ENCODE measurements at places on chromosomes 12 and 14.
A peak's percentile ranks its signal among the peaks of the same experiment; 100 is the strongest.

DNA sequence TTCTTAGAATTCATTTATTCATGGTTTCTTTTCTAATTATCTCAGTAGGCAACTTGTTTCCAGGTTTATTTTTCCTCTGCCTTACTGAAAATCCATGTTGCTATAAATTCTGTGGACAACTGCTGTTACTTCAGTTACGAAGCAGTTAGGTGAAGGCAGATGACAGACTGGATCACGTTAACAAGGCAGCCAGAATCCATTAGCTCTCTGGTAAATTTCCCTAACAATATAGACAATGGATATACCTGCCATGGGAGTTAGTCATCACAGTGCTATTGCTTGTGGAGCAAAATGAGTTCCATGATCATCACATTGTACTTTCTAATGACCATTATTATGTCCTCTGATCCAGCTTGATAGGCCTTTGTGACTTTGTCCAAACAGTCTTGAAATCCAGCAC is 291.5 kb downstream of the NELL2 start:
- DNase-seq: no peak

GRCh38 chr14:101221549-101222160 is 318.1 kb upstream of the RTL1 start:
- no peak for DNase-seq

GRCh38 chr12:89831310-89832095 is 122.9 kb upstream of the ATP2B1 start:
- no peak for DNase-seq

- no peak for DNase-seq
These were observed 308.8 kb upstream of the SYT1 start for GRCh38 chr12:78555802-78556201.

DNA sequence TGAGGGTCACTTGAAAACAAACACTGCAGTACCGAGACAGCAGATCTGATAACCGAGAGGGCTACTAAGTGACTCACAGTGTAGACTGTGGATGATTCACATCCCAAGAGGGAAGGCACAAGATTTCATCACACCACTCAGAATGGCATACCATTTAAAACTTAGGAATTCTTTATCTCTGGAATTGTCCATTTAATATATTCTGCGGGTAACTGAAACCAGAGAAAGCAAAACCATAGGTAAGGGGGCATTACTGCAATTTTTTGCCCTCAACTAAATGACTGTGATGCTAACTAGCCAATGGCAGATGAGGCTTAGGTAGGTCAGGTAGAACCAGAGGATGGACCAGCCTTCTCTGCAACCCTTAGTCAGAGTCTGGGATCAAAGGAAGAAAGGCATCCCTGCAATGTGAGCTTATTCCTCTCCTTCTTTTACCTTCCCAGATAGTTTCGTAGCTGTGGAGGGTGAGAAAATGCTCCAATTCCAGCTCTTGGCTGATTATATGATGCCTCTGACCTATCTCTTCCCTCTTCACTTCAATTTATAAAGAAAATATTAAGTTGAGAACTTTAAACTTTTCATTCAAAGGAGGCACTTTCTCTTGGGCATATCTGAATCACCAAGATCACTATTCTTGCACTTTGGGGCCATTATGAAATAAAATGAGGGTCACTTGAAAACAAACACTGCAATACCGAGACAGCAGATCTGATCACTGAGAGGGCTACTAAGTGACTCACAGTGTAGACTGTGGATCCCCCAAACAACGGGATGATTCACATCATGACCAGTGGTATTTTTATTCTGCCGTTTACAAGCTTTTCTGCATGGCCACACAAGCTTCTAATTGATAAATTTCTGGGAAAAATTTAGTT is 6.8 kb downstream of the ART4 start:
- no peak for DNase-seq

GRCh38 chr12:95548056-95548538 is 3.2 kb downstream of the USP44 start:
- no peak for DNase-seq

GRCh38 chr14:89652352-89652751 is 235.3 kb upstream of the FOXN3 start:
- no peak for DNase-seq

DNA sequence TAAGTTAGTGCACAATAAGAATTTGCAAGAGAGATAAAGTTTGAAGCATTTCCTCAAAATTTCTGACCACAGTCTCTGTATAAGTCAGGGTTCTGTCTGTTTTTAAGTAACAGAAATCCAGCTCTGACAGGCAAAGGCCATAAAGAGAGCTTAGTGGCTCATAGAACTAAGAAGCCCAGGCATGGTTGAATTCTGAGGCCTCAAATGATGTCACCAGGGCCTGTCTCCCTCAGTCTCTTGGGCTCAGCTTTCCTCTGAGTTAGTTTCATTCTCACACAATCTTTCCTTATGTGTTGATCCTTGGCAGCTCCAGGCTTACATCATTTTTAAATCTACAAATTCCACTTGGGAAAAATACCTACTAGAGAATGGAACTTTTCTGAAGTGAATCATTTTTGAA is 173.4 kb upstream of the ATP2B1 start:
- DNase-seq: no peak

GRCh38 chr12:100127766-100128511 is 14.7 kb downstream of the BLTP3B start:
- no peak for DNase-seq

GRCh38 chr12:24012528-24012927 is 63.1 kb upstream of the SOX5 start:
- no peak for DNase-seq

- DNase-seq: no peak
These were observed 16.1 kb downstream of the TAMALIN start for GRCh38 chr12:52022841-52023181.

GRCh38 chr14:73913256-73913655 is 26.6 kb downstream of the ZNF410 start:
- no peak for DNase-seq

DNA sequence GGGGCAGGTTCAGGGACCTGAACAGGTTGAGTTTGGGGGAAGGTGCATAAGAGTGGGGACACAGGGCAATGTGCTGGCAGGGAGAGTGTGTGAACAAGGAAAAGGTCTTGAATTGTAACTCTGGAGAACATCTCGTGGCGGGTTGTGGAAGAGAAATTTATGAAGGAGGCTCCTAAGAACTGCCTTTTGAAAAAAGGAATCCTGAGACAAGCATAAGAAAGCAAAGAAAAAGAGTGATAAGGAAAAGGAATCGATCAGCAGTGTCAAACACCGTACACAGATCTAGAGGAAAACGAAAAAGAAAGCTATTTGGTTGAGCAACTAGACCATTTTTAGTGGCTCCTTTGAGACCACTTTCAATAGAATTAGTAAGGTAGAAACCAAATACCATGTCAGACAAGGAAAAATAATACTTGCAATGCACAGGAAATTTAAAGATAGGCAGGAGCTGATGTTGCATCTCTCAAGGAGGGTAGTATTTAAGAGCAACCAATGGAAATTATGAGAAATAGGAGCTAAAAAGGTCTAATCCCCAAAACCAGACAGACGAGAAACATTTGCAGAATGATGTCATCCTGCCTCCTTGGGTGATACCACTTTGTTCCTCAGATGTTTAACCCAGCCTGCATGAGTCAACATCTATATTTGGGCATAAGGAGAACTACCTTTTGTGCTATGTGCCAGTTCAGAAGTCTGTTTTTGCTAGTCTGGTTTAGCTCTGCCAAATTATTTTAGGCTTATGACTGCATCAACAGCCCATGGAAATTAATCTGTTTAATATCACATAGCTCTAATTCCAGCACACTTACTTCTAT is 64.5 kb upstream of the STK38L start:
- peak; percentile 75 for DNase-seq

- no peak for DNase-seq
These were observed 159.9 kb upstream of the ALG10B start for GRCh38 chr12:38156497-38157245.

GRCh38 chr12:61369241-61369910 is 890.8 kb upstream of the USP15 start:
- DNase-seq: no peak

DNA sequence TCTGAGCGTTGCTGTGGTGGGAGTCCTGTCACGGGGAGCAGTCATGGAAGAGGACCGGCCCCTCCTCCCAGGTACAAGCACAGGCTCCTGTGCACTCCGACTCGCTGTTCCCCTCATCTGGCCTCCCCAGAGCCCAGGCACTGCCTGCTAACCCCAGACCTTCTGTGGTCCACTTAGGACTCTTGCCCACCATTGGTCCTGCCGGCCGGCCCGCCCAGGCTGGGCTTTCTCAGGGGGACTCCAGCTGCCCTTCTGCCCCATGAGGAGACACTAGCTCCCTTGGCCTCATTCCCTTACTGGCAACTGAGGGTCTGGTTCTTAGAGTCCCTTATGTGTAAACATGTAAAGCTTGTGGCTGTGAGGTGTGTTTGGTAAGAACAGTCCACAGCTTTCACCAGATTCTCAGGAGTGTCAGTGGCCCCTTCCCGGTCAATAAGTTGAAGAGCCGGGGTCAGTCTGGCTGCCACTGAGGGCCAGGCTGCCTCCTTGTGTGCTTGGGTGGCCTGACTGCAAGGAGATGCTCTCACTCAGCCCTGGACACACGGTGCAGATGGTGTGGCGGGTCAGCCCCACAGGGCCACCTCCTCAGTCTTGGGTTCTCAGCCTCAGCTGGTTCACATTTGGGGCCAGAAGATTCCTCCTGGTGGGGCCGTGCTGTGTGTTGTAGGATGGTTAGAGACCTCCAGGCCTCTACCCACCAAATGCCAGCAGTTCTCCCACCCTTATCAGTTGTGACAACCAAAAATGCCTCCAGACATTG is 43.6 kb downstream of the DDX51 start:
- no peak for DNase-seq

DNA sequence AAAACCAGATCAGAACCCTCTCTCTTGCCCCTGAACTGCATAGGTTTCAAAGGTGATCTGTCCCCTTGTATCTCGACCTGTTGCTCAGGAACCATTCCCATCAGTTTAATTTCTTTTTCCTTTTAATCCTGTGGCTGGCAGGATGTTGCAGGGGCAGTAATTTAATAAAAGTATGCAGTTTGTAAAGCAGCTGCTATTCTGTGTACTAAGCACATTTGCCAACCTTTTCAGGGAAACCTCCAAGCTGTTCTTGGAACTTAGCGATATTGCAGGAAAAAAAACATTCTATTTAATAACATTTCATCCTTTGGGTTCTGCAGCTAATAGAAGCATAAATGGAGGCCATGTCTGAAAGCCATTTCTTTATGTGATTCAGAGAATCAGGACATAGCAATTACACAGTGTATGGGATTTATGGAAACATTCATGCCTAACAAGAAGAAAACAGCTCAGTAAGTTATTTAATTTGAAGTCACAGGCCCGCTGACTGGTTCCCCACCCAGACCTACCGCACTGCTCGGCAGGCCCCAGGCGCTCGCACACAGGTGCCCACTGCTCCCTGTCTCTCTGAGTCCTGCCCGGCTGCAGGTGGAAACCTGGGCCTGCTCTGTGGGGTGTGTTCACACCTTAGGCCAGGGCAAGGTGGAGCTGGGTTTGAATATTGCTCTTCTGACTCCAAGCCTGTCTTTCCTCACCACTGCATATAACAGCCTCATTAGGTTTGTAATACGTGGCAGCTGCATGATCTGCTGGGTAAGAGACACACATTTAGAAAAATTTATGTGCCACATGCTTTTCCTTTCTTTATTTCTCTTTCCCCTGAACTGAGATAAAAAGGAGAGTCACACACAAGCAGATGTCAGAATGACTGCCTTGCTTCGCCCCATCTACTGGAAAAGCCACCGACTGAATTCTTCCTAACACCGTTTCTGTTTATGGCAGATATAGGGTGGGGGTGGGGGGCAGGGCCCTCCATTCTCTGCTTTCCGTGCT is 119.7 kb downstream of the SLC25A47 start:
- DNase-seq: no peak

DNA sequence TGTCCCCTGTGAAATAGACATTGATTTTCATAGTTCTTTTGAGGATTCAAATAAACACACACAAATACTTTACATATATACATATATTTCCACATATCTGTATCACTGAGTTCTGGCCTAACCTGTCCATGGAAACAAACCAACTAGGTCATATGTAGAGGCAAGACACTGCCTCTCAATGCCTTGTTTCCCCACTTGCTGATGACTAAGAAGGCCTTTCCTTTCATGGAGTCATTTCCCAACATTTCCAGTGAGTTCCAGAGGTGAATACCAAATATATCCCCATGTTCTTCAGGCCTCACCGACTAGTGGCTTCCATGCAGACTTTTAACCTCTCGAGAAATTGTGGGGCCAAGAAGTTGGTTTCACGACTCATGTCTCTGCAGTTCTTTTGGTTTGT is 120.8 kb downstream of the DNAI7 start:
- no peak for DNase-seq

DNA sequence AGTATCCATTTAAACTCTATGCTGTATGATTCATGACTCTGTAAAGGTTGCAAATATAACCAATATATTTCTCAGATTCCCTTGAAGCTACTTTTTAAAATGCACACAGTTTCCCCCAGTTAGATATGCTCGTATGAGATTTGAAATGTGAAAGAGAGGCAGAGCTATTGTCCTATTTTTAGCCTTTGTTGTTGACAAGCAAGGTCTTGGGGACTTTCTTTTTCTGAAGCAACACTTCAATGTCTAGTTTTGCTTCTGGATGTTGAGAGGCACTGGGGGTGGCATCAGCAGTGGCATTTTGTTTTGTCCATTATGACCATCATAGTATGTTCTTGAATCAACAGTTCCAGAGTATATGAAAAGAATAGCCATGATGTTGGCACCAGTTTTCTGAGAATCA is 63.4 kb downstream of the ASCL1 start:
- DNase-seq: no peak

- DNase-seq: no peak
These were observed 14.0 kb downstream of the BEGAIN start for GRCh38 chr14:100573002-100573756.

- no peak for DNase-seq
These were observed 344 bp downstream of the LPAR5 start for GRCh38 chr12:6635375-6635855.

DNA sequence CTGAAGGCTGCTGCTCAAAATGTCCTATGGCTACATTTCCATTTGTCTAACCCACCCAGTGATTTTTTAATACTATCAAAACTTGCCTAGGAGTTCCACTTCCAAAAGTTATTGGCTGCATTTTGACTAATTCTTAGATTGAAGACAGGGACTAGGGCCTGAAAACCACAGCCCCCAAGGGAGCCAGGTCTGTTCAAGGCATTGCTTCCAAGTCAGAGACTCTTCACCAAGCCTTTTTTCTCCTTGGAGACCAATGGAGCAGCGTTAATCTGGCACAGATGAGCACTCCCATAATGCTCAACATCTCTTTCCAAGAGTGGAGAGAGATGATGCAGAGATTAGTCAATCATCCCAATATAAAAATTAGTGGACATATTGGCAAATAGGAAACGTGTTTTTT is 112.5 kb upstream of the HIF1A start:
- DNase-seq: no peak

GRCh38 chr12:21647179-21647578 is 10.5 kb downstream of the LDHB start:
- no peak for DNase-seq

- no peak for DNase-seq
These were observed 472.2 kb downstream of the RAD51B start for GRCh38 chr14:68291820-68292219.

DNA sequence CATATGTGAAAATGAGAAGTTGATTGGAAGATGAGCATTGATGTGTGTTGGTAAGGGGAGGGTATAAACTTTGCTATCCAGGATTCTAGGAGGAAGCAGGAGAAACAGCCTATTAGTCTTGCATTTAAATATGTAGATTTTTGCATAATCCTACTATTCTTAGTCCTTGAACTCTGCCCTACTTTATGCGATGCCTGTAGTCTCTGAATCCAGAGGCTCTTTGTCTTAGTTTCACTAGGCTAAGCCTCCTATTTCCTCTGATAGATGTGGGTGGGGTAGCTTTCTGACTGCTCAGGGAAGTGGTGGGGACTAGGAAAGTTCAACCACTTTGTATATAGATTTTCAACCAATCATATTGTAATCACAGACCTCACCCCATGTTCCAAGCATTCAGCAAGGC is 49.5 kb upstream of the KCNC2 start:
- no peak for DNase-seq

All from RPMI8226 (cell line).